Activated CD8-positive, alpha-beta memory T cell treated with anti-CD3 and anti-CD28 coated beads, Interleukin-2, amount 50 U/mL, for 4 hours (primary cell): ENCODE measurements at places on chromosomes 3 and 15.
A peak's percentile ranks its signal among the peaks of the same experiment; 100 is the strongest.

DNA sequence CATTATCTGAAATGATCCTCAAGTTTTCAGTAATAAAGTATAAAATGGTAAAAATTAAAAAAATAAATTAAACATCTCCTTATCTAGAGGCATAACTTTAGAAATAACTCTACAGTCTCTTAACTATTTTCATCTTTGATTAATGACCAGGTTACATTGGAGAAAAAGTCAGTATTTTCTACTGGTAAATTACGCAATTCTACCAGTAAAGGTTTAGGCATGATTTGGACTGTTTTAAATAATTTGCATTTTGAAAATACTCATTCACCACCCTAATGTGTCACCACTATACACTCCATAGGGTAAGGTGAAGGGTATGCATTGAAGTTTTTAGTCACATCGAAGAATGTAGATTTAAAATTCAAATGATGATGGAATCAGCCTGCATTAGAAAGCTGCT, 45.9 kb upstream of the BCHE start:
- DNase-seq, result no peak

DNA sequence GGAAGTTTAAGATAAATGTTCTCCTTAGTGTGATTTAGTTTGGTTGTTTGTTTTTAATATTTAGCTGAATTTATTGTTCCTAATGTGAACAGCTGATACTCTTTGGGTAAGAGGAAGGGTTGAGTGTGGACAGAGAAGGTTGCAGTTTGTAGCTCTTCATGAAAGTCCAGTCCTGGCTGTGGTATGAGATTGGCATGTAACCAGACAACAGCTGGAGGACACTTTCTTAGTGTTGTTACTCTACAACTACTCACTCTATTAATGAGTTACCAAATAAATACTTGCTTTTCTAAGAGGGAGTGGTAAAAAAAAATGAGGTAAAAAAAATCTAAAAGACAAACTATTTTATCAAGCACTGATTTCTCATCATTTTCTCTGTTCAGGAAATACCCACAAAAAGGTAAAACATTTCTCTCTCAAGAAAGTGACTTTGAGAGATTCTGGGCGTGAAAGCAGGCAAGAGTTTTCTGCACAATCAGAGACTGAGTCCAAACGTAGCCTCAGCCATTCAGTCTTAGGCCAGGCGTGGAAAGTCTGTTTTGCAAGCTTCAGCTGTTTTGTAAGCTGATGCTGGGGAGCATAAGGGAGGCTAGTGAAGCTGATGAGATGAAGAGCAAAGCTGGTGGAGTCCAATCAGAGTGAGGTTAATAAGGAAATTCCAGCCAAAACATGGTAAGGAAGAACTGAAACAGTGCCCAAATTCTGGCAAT, 138.5 kb upstream of the ARPP21 start:
- no peak for DNase-seq

DNA sequence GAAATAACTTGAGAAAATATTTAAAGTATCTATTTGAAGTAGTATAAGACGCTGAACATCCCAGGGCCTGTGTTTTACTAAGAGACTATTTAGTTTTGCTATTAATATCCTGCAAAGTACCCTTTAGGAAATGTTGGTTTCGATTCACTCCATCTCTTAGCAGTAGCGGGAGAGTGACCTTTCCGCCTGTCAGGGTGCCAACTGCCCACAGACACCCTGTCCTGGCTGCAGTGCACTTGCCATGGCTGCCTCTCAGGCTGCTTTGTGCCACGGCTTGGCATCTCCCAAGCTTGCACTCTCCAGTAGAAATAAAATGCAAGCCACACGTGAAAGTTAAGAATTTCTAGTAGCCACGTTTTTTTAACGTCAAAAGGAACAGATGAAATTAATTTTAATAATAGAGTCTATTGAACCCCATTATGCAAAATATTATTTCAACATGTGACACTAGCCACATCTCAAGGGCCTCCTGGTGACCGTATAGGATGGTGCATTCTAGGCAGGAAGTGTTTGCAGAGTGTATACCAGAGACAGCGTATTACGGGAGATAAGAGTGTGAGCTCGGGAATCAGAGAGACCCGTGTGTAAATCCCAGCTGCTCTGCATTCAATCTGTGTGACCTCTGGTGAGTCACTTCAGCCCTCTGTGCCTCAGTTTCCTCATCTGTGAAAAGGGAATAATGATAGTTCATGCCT, 19.8 kb downstream of the ADAMTS9 start:
- no peak for DNase-seq

- no peak for DNase-seq
Measured at GRCh38 chr15:57743424-57743823, 36.9 kb downstream of the POLR2M start.

GRCh38 chr3:187165144-187165543, 25.8 kb upstream of the RPL39L start:
- peak; percentile 23 for DNase-seq

DNA sequence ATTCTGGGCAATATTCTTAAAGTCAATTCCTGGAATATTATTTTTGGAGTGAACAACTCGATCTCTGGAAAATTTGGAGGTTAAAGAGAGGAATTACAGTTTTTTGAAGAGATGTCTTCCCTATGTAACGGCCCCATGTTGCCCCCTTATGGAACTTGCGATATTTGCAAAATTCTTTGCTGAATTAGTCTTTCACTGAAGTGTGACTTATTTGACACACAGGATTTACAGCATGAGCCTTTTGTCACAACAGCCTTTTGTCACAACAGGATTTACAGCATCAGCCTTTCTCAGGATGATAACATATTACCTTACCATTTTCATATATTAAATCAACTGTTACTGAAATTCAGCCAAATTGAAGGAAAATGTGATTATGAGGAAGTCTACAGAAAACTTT, 37.8 kb upstream of the SPTSSB start:
- DNase-seq, result peak; percentile 29

GRCh38 chr3:134076851-134077250, 47.1 kb upstream of the SLCO2A1 start:
- DNase-seq, result no peak

DNA sequence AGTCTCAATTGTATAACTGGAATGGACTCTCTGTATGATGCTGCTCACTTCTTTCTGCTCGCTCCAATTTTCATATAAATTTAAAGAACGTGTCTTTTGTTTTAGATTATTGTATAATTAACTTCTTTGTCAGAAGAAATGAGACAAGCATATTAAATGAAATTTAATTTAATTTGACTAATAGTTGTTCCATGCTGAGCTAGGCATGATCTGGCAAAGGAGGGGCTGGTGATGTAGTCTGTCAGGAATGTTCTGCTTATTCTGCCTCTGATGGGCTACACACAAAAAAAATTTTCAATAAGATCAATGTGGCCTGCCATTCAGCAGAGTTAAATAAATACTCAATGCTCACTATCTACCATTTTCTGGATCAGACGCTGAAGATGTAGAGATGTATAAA, 208.4 kb upstream of the CD96 start:
- no peak for DNase-seq

DNA sequence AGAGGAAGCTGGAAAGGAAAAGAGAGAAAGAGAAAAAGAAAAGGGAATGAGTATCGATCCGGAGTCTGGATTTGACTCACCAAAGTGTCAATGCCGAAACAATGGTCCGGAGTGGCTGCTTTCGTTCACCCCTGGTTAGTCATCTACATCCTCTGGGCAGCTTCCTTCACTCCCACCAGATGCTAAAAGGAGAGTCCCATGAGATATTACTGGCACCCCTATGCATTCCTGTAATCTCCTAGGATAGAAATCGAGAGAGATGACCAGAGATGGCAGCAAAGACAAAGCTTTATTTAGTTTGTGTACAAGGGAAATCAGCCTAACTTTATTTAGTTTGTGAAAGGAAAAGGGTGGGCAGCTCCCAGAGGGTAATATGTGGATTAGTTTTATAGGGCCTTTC, 622.2 kb downstream of the ZPLD1 start:
- DNase-seq, result no peak

- no peak for DNase-seq
Measured at GRCh38 chr3:188497021-188497420, 343.1 kb downstream of the LPP start.

- no peak for DNase-seq
Measured at GRCh38 chr3:180092889-180093288, 56.2 kb upstream of the PEX5L start.

GRCh38 chr15:74278207-74278606, 42.1 kb downstream of the CCDC33 start:
- DNase-seq, result no peak

DNA sequence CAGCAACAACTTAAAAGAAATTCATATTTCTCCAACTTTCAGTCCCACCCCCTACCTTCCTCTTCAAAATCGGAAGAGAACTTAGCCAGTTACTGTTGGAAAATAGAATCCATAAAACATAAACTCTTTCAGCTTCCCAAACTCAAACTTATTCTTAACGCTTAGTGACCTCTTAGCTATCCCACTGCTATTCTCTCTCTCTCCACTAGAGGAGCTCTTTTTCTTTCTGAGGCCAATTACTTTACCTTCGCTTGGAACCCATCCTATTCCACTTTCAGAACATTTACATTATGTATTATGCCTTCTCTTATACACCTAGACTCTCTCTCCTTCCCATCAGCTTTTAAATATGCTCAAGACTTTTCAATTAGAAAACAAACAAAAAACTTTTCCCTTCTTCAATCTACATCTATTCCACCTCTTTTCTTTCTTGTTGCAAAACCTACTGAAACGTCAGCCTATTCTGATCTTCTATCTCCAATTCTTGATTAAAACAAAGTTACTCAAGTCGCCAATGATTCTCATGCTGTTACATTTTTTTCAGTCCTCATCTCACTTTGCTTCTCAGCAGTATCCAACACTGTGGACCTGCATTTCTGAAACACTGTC, 13.4 kb upstream of the GHSR start:
- DNase-seq, result no peak

- no peak for DNase-seq
Measured at GRCh38 chr3:193978030-193978429, 157.9 kb upstream of the HES1 start.

GRCh38 chr3:4565809-4566501, 72.8 kb downstream of the ITPR1 start:
- DNase-seq, result no peak

GRCh38 chr3:30268288-30268687, 338.1 kb upstream of the TGFBR2 start:
- DNase-seq, result no peak

DNA sequence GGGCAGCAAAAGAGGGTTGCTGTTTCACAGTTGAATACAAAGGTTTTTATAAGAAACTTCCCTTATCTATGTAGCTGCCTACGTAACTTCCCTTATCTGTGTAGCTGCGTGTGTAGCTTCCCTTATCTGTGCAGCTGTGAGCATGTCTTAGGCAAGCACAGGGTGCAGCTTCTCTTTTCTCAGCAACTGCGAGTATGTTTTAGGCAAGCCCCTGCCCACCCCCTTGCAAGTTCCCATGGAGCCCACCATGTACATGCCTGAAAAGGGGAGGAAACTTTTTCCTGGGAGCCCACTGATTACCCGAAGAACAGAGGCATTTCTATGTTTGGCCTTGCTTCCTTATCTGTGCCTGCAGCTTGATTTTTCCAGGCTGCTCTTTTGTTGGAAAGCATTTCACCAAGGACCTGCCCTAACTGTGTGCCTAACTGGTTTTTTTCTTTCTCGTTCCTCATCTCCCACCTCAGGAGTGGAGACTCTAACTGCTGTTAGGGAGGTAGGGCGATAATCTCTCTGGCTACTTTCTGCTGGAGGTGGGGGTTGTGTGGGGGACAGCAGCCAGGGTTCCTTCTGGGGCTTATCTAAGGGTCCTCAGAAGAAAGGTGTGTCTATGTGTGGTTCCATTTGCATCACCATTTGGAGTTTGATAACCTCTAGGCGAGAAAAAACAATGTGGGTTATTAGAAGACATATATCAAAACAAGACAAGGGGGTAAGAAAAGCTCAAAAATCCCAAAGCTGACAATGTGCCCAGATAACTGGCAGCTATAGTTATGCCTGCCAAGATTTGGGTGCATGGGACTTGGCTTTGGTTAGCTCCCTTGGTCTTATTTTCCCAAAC, 26.0 kb downstream of the SORD start:
- no peak for DNase-seq

DNA sequence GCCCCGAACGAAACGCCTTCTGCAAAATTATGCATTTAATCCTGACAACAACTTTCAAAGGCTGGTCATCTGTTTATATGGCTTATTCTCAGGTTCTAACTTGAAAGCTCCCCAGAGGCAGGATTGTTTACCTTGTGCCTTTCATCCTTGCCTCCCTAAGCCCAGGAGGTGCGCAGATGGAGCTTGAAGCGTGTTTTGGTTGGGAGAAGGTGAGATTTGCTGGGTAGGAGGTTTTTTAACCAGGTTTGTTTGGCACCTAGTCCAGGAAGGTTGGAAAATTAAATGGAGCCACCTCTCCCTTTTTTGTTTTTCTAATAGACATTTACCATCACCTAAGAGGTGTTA, 675 bp downstream of the TSEN2 start:
- no peak for DNase-seq

- no peak for DNase-seq
Measured at GRCh38 chr3:49173116-49173791, 1.9 kb downstream of the KLHDC8B start.

GRCh38 chr3:127639173-127640041, 10.4 kb downstream of the PODXL2 start:
- no peak for DNase-seq

- DNase-seq, result peak; percentile 22
Measured at GRCh38 chr15:42921342-42921731, 759 bp upstream of the TTBK2 start.

DNA sequence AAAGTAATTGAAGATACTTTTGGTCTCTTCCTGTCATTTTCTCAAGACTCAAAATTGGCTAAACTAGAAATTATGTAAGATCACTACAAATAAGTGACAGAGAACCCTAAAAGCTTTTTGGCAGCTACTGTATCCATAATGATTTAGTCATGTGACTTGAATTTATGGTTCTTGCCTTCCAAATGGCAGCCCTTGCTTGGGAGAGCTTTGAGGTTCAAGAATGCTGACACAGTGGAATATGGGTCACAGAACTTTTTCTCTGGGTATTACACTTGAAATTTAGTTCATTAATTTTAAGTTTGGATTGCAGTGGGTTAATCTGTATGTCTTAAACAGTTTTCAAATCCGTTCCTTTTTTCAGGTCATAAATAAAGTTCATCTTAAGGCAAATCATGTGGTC, 14.0 kb downstream of the LMLN start:
- no peak for DNase-seq

- DNase-seq, result no peak
Measured at GRCh38 chr3:128416578-128417211, 50.0 kb downstream of the DNAJB8 start.

- DNase-seq, result no peak
Measured at GRCh38 chr3:181510500-181510899, 201.2 kb upstream of the SOX2 start.

- DNase-seq, result no peak
Measured at GRCh38 chr15:68732451-68732850, 88.2 kb downstream of the ANP32A start.

- peak; percentile 28 for DNase-seq
Measured at GRCh38 chr15:45129651-45130129, at the start of the genes DUOX1 and DUOXA1. TSS of gene DUOX1 (plus strand) at chr15:45129994. CDS start at chr15:45131967, 1,973 bp downstream. TSS of gene DUOXA1 (minus strand) at chr15:45129879. CDS start at chr15:45123014, 6,865 bp downstream.

- no peak for DNase-seq
Measured at GRCh38 chr3:105223815-105224214, 142.9 kb upstream of the ALCAM start.

- DNase-seq, result no peak
Measured at GRCh38 chr3:10550705-10551104, 45.3 kb upstream of the ATP2B2 start.

GRCh38 chr3:65070968-65071367, 383.2 kb upstream of the ADAMTS9 start:
- no peak for DNase-seq
